ENCODE measurements at places on chromosomes 4 and X. TPM values are rescaled to one million over a fixed set of nuclear protein-coding genes. Genes with fewer than 3 reads are reported as not detected.

CXCL8 gene
- polyA plus RNA-seq, result 5.7 TPM

CENPE gene
- 5.6 TPM for polyA plus RNA-seq

OPRPN gene
- not detected for polyA plus RNA-seq

NDUFC1 gene
- 56.9 TPM for polyA plus RNA-seq

SSX3 gene
- not detected for polyA plus RNA-seq

MAGEB2 gene
- polyA plus RNA-seq, result not detected

TMSB15A gene
- polyA plus RNA-seq, result 14.6 TPM

MAGEA9B gene
- polyA plus RNA-seq, result not detected

RHOXF2 gene
- polyA plus RNA-seq, result not detected

HTR2C gene
- polyA plus RNA-seq, result not detected

PABPC1L2B gene
- not detected for polyA plus RNA-seq

GLRA2 gene
- polyA plus RNA-seq, result not detected

NUDT11 gene
- 7.6 TPM for polyA plus RNA-seq

CXCL1 gene
- 0.78 TPM for polyA plus RNA-seq

MAGEA8 gene
- 0.41 TPM for polyA plus RNA-seq

SSX4B gene
- not detected for polyA plus RNA-seq

CCNB3 gene
- polyA plus RNA-seq, result 1.7 TPM

RTL9 gene
- polyA plus RNA-seq, result 2.1 TPM

NMU gene
- polyA plus RNA-seq, result 2.7 TPM

ZMAT1 gene
- 7.7 TPM for polyA plus RNA-seq

MAPK10 gene
- polyA plus RNA-seq, result 3.2 TPM

CT45A9 gene
- polyA plus RNA-seq, result 0.53 TPM

Measured in muscle of back (tissue), 13 donors.